ENCODE measurements at places on chromosomes 1 and 21. TPM values are rescaled to one million over a fixed set of nuclear protein-coding genes. Genes with fewer than 3 reads are reported as not detected.

GRCh38 chr1:205344066-205344928 lies 12.4 kb downstream of the KLHDC8A start:
- H3K4me1 ChIP-seq = peaks cover 12% of the 10 kb centered on the region
- peak overlapping the region; percentile 44 for H3K4me3 ChIP-seq
- H3K27me3 ChIP-seq = peaks cover 21% of the 10 kb centered on the region
- H3K27ac ChIP-seq = no peak overlapping the region
- no peaks in the 10 kb centered on the region for H3K36me3 ChIP-seq

DNA sequence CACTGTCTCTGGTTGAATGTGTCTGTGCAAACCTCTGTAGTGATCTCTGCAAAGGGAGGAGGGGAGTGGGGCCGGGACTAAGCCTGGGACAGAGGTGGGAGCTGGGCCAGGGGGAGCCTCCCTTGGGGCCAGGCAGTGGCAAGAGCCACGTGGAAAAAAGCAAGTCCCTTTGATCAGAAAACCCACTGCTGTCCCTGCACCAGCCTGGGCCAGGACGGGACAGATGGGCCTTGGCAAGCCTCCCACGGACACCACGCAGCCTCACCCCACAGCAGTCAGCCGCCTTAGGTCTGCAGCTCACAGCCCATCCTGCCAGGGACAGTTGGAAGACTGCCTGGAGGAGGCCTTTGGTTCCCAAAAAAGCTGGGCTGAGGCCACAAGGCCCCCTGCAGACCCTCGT lies 11.7 kb upstream of the TRAPPC10 start:
- DNase-seq = no peak
- H3K4me3 ChIP-seq = no peak overlapping the region
- H3K36me3 ChIP-seq = no peaks in the 10 kb centered on the region
- no peaks in the 10 kb centered on the region for H3K27me3 ChIP-seq

DNA sequence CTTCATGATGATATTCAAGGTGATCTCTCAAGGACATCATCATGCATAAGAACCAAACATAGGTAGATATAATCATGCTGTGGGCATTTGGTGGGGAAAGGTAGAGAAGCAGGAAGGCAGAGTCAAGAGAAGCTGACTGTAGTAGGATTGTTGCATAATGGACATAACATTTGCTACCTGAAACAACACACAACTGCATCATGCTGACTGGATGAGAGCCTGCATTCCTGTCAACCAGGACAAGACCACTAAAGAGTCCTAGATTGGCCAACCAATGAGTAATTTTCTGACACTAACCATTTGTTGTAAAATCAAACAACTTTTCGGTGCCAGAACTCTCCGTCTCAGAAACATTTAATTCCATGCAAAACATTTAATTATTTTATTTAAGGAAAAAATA lies 377.2 kb downstream of the PLPP3 start:
- no peak overlapping the region for H3K4me3 ChIP-seq
- no peaks in the 10 kb centered on the region for H3K4me1 ChIP-seq
- no peaks in the 10 kb centered on the region for H3K27me3 ChIP-seq
- H3K27ac ChIP-seq = no peak overlapping the region

GRCh38 chr1:17507915-17508314 lies 31.6 kb upstream of the ARHGEF10L start:
- H3K27ac ChIP-seq = no peak overlapping the region
- no peaks in the 10 kb centered on the region for H3K4me1 ChIP-seq
- peak; percentile 18 for DNase-seq
- no peaks in the 10 kb centered on the region for H3K27me3 ChIP-seq
- H3K4me3 ChIP-seq = no peak overlapping the region

DNA sequence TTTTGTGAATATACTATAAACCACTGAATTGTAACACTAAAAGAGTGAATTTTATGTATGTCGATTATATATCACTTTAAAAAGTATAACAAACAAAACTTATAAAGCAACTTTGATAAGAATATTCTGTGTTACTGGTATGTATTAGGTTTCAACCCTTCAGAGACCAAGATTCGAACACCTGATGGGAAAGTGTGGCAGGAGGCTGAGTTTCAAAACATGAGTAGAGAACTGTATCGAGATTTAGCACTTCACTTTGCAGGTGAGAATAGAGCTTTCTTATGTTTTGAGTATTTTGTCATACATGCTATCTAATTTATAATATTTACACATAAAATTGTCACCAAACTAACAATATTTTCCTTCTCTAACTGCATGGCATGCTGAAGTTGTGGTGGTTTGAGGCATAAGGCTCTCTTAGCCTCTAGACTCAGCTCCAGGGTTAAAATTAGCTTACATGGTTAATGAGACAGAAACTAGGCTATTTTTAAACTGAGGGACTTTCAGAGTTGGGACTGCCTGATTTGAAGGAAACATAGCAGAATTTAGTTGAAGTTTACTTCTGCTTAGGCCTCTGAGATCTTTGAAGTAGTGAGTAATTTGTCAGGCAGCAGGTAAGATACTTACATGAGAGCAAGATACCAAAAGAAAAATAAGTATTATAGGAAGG lies 48.6 kb downstream of the CEP350 start:
- H3K36me3 ChIP-seq = no peaks in the 10 kb centered on the region
- no peaks in the 10 kb centered on the region for H3K27me3 ChIP-seq
- H3K27ac ChIP-seq = no peak overlapping the region
- H3K4me3 ChIP-seq = no peak overlapping the region

GRCh38 chr1:111449703-111450017 lies 396 bp downstream of the ATP5PB start:
- no peak for DNase-seq
- peaks cover 19% of the 10 kb centered on the region for H3K4me1 ChIP-seq
- H3K27me3 ChIP-seq = no peaks in the 10 kb centered on the region

GRCh38 chr1:89660224-89661061 lies 27.5 kb downstream of the LRRC8C start:
- no peak for DNase-seq
- H3K36me3 ChIP-seq = no peaks in the 10 kb centered on the region
- H3K27ac ChIP-seq = no peak overlapping the region
- H3K27me3 ChIP-seq = no peaks in the 10 kb centered on the region

- H3K27me3 ChIP-seq = no peaks in the 10 kb centered on the region
- H3K27ac ChIP-seq = no peak overlapping the region
- DNase-seq = no peak
- no peaks in the 10 kb centered on the region for H3K4me1 ChIP-seq
- no peaks in the 10 kb centered on the region for H3K36me3 ChIP-seq
- no peak overlapping the region for H3K4me3 ChIP-seq
Measured at GRCh38 chr1:215267495-215267894, 185.0 kb downstream of the KCNK2 start.

The DNASE2B gene
- not detected for total RNA-seq

Measured in A673 (cell line).